Right hindlimb (tissue), 1 donor: ENCODE measurements at places on chromosomes 4 and X.
A peak's percentile ranks its signal among the peaks of the same experiment; 100 is the strongest.

- peak; percentile 64 for DNase-seq
Measured at GRCh38 chr4:15003401-15003890, 1.2 kb downstream of the CPEB2 start.

DNA sequence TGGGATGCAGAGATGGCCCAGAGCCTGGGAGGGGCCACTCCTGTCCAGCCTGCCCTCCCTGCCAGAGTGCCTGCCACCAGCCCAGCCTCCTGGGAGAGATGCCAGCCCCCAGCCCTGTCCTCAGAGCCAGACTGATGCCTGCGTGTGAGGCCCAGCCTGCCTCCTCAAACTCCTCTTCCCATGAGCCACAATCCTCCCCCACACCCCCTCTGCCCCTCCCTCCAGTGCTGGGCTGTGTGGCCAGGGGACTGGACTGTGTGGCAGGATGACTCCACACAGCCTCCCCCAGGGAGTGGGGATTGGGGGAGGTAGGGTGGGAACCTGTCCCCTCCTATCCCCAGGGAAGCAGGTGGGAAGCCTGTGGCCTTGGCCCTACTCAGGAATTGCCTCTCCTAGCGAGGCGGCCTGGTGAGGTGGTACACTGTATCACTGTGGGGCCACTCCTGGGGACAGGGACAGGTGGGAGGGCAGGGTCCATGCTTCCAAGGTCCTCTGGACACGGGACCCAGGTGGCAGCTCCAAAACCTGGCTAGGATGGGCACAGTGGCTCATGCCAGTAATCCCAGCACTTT is 4.3 kb upstream of the SH3BP2 start:
- DNase-seq = peak; percentile 69

GRCh38 chr4:112519689-112520597 is 4.0 kb upstream of the NEUROG2 start:
- no peak for DNase-seq

GRCh38 chr4:30968926-30969325 is 248.8 kb downstream of the PCDH7 start:
- DNase-seq = no peak

GRCh38 chr4:162732876-162733275 is 433.8 kb downstream of the NAF1 start:
- DNase-seq = peak; percentile 25

- no peak for DNase-seq
Measured at GRCh38 chr4:119081943-119082342, 53.7 kb upstream of the MYOZ2 start.

DNA sequence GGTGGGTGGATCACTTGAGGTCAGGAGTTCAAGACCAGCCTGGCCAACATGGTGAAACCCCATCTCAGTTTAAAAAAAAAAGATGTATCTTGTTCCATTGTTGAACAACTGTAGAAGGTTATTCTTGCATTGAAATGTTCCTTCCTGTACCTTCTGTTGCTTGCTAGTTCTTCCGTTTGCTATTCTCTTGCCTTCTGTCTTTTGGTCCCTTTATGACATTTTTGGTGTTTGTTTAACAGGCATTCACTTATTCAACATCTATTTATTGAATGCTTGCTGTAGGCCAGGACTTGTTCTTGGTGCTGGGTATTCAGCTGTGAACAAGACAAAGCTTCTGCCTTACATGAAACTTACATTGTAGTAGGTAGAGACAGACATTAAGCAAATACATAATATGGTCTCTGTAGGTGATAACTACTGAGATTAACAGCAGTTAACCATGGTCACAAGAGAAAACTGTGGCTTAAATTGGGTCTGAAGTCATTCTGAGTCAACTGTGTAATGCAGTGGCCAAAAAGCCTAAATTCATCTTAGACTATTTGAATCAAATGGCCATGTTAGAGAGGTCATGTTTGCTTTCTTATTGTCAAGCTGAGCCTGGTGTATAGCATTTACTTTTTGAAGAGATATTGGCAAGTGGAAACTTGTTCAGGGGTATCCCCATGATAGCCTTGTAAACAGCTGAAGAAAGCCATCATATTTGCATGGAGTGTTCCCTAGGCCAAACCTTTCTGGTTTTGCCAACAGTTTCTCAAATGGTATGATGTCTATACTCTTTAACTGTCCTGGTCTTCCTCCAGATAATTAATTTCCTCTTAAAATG is 35.6 kb downstream of the GAB1 start:
- DNase-seq = no peak

GRCh38 chr4:38332699-38333098 is 331.3 kb upstream of the KLF3 start:
- no peak for DNase-seq

- peak; percentile 30 for DNase-seq
Measured at GRCh38 chrX:34875204-34875603, 67.4 kb upstream of the FAM47B start.

DNA sequence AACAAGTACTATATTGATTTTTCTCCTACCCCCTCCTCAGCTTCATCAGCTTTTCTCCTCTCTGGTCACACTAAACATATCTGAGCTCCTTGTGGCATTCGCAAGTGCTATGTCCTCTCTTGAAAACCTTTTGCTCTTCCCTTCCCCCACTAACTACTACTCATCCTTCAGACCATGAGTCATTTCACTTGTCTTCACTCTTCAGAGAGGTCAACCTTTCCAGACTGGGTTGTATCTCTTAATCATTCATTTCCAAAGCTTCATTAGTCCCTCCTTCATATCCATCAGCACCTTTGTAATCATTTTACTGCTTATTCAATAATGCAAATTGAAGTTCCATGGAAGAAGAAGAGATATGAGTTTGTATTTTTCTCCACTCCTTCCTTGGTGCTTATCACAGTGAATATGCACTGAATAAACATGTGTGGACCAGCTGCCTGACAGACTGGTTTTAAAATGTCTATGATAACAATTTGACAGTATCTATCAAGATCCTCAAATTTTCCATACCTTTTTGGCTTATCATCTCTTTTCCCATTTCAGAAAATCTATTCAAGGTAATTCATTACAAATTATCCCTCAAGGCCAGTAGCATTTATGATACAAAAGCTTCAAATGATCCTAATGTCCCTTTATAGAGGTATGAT is 28.4 kb downstream of the DDX60L start:
- DNase-seq = no peak

GRCh38 chrX:78011846-78012245 is 42.4 kb upstream of the PGAM4 start:
- DNase-seq = no peak

- no peak for DNase-seq
Measured at GRCh38 chr4:86403575-86403974, 43.7 kb upstream of the MAPK10 start.
